GM12891 (cell line): ENCODE measurements at places on chromosomes 5 and 9.

GRCh38 chr5:173727839-173728778 is 111.7 kb upstream of the BOD1 start:
- DNase-seq: no peak

DNA sequence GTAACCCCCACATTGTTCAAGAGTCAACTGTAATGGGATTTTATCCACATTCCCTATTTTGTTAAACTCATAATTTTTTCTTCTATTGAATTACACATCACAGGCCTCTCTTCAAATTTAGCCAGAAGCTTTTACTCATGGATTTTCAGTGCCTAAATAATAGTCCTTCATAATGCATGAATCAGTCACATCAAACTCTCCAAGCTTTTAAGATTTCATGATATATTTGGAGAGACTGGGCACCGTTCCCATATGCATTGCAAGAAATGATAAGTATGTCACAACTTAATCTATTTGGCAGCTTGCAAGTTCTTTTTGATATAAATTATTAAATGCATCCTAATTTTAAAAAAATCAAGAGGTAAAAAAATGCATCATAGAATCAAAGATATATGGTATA is 465.9 kb downstream of the DMAC1 start:
- DNase-seq: no peak

- no peak for DNase-seq
Measured at GRCh38 chr5:168890816-168891812, 311.9 kb upstream of the PANK3 start.

GRCh38 chr9:129435988-129436717 is 184.7 kb downstream of the C9orf50 start:
- no peak for DNase-seq

- no peak for DNase-seq
Measured at GRCh38 chr9:136078498-136079011, 16.5 kb downstream of the NACC2 start.

GRCh38 chr5:129836321-129836720 is 67.9 kb upstream of the CHSY3 start:
- DNase-seq: no peak

DNA sequence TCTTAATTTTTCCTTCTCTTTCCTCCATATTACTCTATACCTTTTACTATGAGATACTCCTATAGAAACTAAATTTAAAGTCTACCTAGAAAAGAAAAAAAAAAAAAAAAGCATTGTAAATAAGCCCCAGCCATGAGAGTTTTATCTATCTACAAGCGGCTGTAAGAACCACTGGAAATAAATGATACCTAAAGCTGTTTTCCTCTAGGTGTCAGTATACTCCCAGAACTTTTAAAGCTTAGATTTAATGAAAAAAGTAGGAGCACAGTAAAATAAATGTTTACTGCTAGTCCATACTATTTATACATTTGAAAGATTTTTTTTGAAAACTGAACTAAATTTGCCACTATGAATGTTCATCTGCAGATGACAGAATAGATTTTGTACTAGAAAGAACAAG is 26.2 kb downstream of the TYRP1 start:
- DNase-seq: no peak

DNA sequence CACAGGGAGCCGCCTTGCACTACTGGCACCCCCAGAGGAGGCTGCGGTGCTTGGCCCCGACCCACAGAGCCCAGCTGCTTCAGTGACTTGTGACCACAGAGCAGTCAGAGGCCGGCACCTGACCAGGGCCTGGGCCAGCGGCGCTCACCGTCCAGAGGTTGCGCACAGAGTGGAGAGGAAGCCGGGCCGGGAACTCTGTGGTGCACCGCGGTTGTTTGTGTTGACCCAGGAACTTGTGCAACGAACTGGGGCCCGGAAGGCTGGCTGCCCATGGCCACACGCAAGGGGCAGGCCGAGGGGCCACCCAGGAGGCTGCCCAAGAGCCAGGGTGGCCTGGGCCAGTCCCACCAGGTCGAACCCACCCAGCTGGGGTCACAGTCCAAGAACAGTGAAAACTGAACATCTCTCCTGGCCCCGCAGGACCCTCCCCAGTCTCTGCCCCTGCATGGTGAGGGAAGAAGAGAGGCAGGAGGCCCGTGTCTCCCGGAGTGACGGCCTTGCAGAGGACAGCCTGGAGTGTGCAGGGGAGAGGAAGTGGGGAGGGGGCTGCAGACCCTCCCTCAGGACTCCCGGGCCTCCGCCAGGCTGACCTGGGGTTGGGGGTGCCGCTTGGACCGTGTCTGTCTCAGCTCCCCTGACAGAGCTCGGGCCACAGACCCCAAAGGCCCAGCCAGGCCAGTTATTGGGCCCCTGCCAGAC is 42.8 kb upstream of the EGFL7 start:
- no peak for DNase-seq

DNA sequence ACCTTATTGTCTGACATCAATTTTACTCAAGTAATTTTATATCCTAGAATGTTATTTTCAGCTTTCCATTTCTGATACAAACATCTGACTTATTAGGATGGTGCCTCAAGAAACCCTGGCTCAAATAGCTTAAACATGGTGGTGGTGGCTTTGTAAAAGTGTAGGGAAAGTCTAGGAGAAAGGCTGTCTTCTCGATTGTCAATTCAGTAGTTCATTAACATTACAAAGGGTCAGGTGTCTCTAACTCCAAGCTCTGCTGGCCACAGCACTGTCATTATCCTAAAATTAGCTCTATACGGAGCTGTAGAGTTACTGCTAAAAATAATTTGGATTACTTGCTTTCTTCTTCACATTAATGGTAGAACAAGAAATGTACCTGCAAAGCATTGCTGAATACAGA is 1360.1 kb upstream of the CDH6 start:
- DNase-seq: no peak

DNA sequence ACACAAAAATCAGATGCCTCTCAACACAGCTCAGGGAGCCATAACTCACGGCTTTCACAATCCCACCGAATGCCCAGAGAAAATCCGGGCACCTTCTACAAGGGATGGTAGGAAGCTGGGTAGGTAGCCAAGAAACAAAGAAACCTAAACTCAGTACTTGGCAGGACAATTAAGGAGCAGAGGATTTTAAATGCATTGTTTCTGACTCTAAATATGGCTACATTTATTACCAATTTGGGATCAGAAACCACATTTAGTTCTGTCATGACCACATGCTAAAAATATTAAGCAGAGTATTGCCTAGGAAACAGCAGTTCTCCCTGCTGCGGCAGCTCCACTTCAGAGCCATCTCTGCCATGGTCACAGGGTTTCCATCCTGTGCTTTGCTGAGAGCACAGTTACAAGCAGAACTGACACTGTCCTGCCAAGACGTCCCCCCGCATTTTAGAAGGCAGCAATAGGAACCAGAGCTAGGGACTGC is 57.5 kb downstream of the SIL1 start:
- DNase-seq: peak; percentile 22

GRCh38 chr5:160357861-160358411 is 12.5 kb downstream of the C1QTNF2 start:
- no peak for DNase-seq

GRCh38 chr9:38529317-38529716 is 91.1 kb downstream of the ANKRD18A start:
- DNase-seq: no peak

- DNase-seq: no peak
Measured at GRCh38 chr9:132007371-132008025, 72.2 kb downstream of the MED27 start.

- no peak for DNase-seq
Measured at GRCh38 chr5:103397739-103398581, 139.4 kb downstream of the MACIR start.

DNA sequence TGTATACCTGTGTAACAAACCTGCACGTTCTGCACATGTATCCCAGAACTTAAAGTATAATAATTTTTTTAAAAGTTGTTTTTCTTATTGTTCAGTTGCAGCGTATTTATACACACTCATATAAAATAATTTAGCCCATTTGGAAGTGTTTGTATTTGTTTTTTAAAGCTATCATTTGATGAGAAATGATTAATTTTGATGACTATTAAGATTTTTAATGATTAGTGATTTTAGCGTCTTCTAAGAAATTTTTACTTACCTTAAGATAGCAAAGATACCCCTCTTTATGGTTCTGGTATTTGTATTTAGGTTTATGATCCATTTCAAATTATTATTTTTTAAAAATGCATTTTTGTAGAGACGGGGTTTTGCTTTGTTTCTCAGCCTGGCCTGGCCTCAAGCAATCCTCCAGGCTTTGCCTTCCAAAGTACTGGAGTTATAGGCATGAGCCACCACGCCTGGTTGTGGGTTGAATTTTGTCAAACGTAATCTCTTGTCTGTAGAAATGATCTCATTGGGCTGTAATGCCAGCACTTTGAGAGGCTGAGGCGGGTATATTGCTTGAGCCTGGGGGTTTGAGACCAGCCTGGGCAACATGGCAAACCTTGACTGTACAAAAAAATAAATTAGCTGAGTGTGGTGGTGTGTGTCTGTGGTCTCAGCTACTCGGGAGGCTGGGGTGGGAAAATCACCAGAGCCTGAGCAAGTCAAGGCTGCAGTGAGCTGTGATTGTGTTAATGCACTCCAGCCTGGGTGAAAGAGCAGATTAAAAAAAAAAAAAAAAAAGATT is 26.9 kb downstream of the CSNK1G3 start:
- DNase-seq: no peak

GRCh38 chr9:97918611-97919010 is 3.7 kb downstream of the TRMO start:
- no peak for DNase-seq

GRCh38 chr5:61831736-61832135 is 474.3 kb upstream of the KIF2A start:
- DNase-seq: no peak

DNA sequence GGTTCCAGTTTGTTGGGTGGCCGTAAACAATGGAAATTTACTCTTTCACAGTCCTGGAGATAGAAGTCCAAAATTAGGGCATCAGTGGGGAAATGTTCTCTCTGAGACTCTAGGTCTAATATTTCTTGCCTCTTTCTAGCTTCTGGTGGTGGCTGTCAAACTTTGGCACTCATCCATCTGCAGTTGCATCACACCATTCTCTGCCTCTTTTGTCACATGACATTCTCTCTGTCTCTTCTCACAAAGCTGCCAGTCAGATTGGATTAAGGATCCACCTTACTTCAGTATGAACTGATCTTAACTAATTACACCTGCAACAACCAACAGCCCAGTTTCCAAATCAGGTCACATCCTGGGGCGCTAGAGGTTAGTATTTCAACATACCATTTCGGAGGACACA is 222.9 kb upstream of the FTMT start:
- DNase-seq: no peak

- no peak for DNase-seq
Measured at GRCh38 chr5:120375248-120375647, 88.9 kb upstream of the PRR16 start.

DNA sequence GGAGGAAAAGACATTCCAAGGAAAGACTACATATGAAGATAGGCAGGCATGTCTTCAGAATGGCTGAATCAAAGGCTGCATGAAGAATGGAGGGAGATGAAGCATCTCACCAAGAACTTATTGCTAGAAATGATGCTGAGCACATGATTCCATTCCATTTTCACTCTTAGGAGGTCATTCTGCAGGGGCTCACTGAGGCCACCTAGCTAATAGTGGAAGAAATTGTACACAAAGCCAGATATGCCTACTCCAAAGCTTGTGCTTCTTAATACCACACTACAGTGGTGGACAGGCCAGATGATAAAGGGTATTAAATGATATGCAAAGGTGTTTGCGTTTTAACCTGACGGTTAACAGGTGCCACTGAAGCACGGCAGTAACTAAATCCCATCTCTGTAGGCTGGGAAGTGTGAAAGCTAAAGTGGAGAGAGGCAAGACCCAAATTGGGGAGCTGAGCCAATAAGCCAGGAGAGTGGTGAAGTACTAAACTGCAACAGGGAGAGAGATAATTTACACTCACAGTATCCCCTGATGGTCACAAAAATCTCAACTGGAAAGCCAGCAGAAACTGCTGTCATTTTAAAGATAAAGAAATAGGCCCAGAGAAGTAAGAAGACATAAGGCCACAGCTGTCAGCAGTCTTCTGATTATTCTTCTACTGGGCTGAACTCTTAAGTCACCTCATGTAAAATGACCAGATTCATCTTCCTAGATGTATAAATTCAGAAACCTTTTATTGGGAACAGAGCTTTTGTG is 14.6 kb downstream of the NDUFA8 start:
- DNase-seq: no peak

GRCh38 chr9:134223591-134224122 is 59.3 kb upstream of the RNU6ATAC start:
- DNase-seq: no peak

GRCh38 chr5:166330036-166330435 is 1961.4 kb upstream of the WWC1 start:
- DNase-seq: no peak

DNA sequence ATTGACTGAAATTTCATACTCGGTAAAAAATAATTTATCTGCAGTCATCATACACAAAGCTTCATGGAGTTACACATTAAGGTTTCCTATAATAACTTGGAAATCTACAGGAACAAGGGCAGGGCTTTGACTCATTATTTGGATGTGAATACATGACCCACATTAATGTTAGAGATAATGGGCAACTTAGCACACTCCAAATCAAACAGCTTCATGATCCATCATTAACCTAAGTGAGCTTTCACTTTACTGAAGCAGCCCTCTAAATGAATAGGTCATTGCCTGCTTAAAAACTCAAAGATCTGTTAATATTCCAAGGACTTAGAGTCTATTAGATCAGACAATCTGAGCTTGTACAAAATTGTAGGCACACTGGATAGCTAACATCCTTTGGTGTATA is 9.0 kb downstream of the CDH12 start:
- no peak for DNase-seq

- no peak for DNase-seq
Measured at GRCh38 chr5:9231842-9232241, 314.0 kb downstream of the SEMA5A start.

DNA sequence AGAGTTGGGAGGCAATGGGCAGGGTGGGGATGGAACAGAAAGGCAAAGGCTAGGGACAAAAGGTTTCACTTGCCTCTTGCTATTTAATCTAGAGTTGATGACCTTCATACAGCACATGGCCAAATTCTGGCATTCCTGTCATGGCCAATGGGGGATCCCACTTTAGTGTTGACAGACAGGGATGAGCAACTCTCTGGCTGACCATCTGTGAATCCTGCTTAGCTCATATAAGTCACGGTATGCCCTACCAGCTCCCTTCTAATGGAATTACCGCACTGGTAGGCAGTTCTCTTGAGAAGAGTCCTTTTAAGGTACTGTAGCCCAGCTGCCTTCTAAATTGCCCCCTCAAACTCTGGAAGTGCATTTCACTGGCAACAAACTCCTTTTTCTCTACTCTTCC is 76.1 kb downstream of the MAMDC2 start:
- no peak for DNase-seq

DNA sequence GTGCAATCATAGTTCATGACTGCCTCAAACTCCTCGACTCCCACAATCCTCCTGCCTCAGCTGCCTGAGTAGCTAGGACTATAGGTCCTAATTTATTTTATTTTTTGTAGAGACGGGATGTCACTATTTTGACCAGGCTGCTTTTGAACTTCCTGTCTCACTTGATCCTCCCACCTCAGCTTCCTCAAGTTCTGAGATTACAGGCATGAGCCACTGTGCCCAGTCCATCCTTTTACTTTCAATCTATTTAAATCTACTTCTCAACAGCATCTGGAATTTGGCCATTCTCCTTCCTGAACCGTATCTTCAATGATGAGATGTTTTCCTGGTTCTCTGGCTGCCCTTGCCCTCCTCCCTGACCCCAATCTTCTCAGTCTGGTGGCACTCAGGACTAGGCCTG is 12.2 kb upstream of the GRIN1 start:
- no peak for DNase-seq
